ENCODE measurements at places on chromosomes 4 and X.

- peak; percentile 69 for DNase-seq
Measured at GRCh38 chrX:74383611-74384010, 37.7 kb upstream of the SLC16A2 start.

GRCh38 chrX:142831961-142832530 is 193.7 kb upstream of the SPANXN4 start:
- DNase-seq = no peak

DNA sequence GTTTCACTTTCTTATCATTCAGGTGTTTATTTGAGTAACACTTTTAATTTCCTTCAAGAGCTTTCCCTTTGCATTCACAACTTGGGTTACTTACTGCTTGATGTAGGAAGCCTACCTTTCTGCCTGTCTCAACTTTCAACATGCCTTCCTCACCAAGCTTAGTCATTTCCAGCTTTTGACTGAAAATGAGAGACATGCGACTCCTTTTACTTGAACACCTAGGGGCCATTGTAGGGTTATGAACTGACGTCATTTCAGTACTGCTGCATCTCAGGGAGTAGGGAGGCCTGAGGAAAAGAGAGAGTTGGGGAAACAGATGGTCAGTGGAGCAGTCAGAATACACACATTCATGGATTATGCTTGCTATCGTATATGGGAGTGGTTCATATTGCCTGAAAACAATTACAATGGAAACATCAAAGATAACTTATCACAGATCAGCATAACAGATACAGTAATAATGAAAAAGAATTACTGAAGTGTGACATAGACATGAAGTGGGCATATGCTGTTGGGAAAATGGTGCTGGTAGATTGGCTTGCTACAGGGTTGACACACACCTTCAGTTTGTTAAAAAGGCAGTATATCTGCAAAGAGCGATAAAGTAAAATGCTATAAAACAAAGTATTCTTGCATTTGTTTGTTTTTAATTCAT is 25.7 kb downstream of the USP53 start:
- DNase-seq = no peak

- DNase-seq = peak; percentile 22
Measured at GRCh38 chr4:26132858-26133257, 188.0 kb upstream of the RBPJ start.

GRCh38 chr4:7742807-7743280 is 196.8 kb downstream of the AFAP1 start:
- no peak for DNase-seq

GRCh38 chr4:84481860-84482245 is 17.2 kb downstream of the NKX6-1 start:
- no peak for DNase-seq

GRCh38 chrX:72245461-72246089 is 6.7 kb upstream of the ERCC6L start:
- DNase-seq = peak; percentile 88

GRCh38 chrX:675279-675954 is 44.8 kb downstream of the SHOX start:
- no peak for DNase-seq

- DNase-seq = no peak
Measured at GRCh38 chr4:113052379-113052951, 3.0 kb downstream of the ANK2 start.

DNA sequence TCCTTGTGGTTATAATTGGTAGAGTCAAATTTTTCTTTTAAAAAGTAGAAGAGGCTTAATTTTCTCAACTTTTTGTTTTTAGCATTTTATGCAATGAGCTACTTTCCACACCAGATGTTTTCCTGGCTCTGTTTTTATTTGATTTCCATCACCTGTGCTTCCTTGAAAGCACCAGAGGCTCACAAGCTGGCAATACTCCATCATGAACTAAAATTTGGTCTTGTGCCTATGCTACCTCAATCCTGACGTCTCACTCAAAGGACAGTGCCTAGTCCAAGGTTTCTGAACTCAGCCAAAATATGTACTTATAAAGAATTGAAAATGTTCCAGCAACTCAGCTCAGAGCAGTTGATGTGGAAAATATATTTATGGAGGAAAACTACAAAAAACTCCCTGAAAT is 914.0 kb upstream of the PRKX start:
- no peak for DNase-seq

DNA sequence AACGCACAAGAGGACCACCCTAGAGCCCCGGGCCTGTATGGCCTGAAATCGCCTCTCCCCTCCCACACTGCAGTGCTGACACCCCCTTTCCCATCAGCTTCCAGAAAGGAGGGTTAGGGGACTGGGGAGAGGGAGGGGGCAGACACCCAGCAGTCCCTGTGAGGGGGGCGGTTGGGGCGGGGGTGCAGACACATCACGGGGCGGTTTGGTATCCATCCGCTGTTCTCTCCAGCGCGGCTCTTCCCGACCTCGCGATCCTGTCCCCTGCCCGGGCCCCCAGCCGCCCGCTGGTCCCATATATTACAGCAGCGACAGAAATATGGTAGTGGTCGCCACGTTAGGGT is 404 bp upstream of the GPRASP2 start:
- DNase-seq = no peak

- DNase-seq = no peak
Measured at GRCh38 chr4:67456577-67457196, 88.6 kb downstream of the CENPC start.

DNA sequence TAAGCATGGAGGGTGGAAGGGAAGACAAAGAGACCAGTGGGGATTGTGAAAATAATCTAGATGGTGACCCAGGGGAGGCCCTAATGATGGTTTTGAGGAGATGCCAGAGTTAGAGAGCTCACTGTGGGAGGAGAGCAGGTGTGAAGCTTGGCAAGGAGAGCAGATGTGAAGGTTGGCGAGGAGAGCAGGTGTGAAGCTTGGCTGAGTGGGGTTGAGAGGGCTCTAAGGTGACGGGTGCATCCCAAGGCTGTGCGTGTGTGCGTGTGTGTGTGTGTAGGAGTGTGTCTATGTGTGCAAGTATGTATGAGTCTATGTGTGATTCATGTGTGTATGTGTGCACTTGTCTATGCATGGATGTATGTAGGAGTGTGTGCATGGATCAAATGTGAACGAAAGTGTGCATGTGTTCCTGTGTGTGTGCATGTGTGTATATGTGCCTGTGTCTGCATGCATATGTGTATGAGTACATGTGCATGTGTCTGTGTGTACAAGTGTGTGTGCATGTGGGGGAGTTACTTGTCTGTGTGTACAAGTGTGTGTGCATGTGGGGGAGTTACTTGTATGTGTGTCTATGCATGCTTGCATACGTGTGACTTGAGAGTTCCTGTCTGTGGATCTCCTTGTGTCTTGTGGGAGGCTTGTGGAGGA is 72.0 kb downstream of the EVC start:
- DNase-seq = no peak

DNA sequence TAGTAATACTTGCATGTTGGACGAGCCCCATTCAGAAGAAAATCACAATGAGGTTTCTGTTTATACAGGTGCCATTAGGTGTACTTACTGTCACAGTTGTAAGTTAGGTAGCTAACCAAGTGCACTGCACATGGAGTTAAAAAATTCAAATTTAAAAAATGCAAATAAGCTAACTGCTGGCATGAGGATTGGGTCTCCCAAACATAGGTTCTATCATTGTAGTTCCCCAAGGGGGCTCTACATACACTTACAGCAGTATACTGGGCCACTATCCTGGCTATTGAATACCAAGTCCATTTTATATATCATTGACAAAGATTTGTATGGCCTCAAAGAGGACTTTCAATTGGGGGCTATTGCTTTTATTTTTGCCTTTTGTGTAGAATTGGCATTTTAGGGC is 153.4 kb downstream of the FMR1NB start:
- no peak for DNase-seq

DNA sequence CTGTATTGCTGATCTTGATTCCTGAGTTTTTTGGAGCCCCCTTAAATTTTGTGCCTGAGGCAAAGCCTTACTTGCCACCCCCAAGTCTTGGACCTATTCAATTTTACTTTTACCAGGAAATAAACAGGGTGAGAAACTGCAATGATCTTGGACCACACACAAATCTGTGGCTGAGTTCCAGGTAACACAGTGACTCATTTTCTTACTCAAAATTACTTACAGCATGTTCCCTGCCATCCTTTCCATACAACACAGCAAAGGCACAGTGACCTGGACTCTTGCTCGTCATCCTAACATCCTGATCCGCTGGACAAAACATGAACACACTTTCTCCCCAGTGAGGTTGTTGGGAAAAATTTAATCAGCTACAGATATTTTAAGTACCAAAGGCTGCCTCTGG is 60.7 kb upstream of the S100G start:
- no peak for DNase-seq

DNA sequence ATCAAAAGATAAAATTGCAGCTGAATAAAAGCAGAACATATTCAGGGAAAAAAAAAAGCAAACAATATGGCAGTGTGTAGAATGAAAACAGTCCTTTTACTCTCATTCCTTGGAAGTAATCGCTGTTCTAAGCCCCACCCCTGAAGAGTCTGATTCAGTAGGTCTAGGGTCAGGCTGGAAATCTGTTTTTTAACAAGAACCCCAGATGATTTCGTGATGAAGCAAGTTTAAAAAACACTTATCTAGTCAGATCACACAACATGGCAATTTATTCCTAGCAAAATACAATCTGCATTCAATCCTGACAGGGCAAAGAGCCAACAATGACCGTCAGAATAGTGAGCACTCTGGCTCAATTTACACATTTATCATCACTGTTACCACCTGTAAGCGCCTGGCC is 16.1 kb downstream of the FAM120C start:
- no peak for DNase-seq

GRCh38 chr4:144782345-144782744 is 136.4 kb downstream of the HHIP start:
- no peak for DNase-seq

GRCh38 chr4:87270825-87271224 is 50.4 kb upstream of the KLHL8 start:
- DNase-seq = peak; percentile 2

- DNase-seq = no peak
Measured at GRCh38 chrX:120791013-120791643, 84.5 kb downstream of the CT47B1 start.
